Left kidney (tissue), 8 donors: ENCODE measurements at places on chromosomes 4 and X. TPM values are rescaled to one million over a fixed set of nuclear protein-coding genes. Genes with fewer than 3 reads are reported as not detected.

DNA sequence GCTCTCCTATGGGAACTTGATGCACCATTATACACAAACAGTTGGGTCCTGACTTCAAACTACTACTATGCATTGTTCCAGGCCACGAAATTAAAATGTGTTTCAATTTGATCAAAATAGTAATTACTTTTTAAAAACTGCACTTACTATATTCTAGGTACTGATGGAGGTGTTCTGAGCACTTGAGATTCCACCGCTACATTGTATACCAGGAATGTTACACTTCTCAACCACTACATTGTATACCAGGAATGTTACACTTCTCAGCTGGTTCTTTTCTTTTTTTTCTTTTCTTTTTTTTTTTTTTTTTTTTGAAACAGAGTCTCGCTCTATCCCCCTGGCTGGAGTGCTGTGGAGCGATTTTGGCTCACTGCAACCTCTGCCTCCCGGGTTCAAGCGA is 77.9 kb downstream of the ELOVL6 start:
- no peak for DNase-seq

GRCh38 chr4:172173206-172173605 is 360.0 kb downstream of the GALNTL6 start:
- DNase-seq: no peak

Gene TRIM61
- polyA plus RNA-seq: 5.1 TPM

DNA sequence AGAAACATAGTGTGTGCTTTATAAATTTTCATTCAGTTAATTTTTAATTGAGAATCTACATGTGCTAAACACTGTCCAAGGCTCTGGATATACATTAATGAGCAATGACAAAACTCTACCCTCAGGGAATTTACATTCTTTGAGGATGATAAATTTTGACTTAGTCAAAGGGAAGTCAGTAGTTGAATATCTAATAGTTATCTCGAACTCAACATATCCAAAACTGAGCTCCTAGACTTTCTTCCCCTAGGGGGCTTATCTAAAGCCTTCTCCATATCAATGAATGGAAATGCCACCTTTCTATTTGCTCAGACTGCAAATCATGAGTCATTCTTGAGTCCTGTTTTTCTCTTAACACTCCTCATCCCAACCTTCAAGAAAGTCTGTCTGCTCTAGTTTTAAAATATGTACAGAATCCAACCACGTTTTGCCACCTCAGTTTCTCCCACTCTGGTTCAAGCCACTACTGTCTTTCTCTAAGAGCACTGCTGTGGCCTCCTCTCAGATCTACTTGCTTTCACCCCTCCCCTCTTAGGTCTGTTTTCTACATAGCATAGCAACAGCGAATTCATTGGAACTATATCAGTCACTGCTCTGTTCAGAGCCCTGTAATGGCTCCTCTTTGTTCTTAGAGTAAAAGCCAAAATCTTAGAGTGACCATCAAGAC is 9.5 kb downstream of the PARM1 start:
- DNase-seq: no peak

- no peak for DNase-seq
These were observed 408 bp downstream of the TMEM33 start for GRCh38 chr4:41935652-41936021.
